ENCODE measurements at places on chromosomes 16 and 17. TPM values are rescaled to one million over a fixed set of nuclear protein-coding genes. Genes with fewer than 3 reads are reported as not detected.

DNA sequence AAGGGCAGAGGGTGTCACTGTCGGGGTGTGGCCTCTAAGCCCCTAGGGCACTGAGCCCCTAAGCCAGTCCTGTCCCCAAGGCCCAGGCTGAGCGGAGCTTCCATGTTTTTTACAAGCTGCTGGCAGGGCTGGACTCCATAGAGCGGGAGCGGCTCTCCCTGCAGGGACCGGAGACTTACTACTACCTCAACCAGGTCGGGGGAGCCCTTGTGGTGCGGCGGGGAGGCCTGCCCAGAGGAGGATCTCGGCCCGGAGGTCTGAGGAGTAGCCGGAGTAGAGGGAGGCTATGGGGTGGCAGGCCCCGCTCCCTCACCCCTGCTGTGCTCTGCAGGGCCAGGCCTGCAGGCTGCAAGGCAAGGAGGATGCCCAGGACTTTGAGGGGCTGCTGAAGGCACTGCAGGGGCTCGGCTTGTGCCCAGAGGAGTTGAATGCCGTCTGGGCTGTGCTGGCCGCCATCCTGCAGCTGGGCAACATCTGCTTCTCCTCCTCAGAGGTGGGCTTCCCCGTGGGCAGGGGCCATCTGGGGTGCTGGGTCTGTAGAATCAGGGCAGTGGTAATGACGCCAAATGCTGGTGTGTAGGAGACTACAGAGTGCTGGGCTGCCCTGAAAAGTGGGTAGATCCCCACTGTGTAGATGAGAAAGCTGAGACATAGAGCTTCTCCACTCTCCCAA is 4.9 kb downstream of the MYO15B start:
- DNase-seq = no peak

GRCh38 chr17:48014595-48015111 is 22.9 kb downstream of the COPZ2 start:
- no peak for DNase-seq

MYH2 gene
- total RNA-seq = not detected

KRTAP9-8 gene
- total RNA-seq = not detected

DNA sequence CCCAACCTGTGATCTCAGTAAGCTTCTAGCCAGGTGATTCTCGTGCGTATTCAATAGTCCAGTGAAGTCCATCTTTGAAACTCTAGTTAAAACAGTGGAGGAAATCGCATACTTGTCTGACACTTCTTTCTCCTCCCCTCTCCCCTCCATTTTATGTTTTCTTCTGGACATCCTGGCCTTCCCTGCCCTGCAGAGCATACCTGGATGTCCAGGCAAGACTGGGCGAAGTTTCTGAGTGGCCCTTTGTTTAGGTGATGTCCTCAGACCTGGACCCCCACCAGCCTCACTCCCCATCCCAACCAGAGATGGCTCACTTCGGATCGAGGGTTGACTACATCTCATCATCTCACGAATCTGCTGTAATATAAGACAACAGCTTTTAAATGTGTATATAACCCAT is 65.7 kb downstream of the CCDC182 start:
- DNase-seq = no peak

GRCh38 chr17:57634713-57635465 is 110.2 kb downstream of the CCDC182 start:
- no peak for DNase-seq
